Colonic mucosa (tissue), 4 donors: ENCODE measurements at places on chromosomes 6 and 20. TPM values are rescaled to one million over a fixed set of nuclear protein-coding genes. Genes with fewer than 3 reads are reported as not detected.

The ACTL10 gene
- 3.9 TPM for total RNA-seq

- H3K27me3 ChIP-seq = no peaks in the 10 kb centered on the region
- no peaks in the 10 kb centered on the region for H3K36me3 ChIP-seq
- no peak for DNase-seq
- H3K4me1 ChIP-seq = no peaks in the 10 kb centered on the region
- no peak overlapping the region for H3K27ac ChIP-seq
- H3K4me3 ChIP-seq = no peak overlapping the region
These were observed 285.2 kb downstream of the UST start for GRCh38 chr6:149031859-149032598.

GRCh38 chr6:164690702-164691500 is 618.5 kb downstream of the C6orf118 start:
- H3K4me1 ChIP-seq = no peaks in the 10 kb centered on the region
- H3K27ac ChIP-seq = no peak overlapping the region
- DNase-seq = no peak
- H3K4me3 ChIP-seq = no peak overlapping the region

DNA sequence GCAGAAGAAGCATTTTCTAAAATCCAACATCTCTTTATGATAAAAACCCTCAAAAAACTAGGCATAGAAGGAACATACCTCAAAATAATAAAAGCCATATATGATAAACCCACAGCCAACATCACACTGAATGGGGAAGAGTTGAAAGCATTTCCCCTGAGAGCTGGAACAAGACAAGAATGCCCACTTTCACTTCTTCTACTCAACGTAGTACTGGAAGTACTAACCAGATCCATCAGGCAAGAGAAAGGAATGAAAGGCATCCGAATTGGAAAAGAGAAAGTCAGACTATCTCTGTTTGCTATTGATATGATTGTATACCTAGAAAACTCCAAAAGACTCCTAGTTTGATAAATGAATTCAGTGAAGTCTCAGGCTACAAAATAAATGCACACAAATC is 7.9 kb upstream of the CDK19 start:
- DNase-seq = no peak
- H3K27me3 ChIP-seq = no peaks in the 10 kb centered on the region

- H3K27me3 ChIP-seq = no peaks in the 10 kb centered on the region
- no peak for DNase-seq
- no peak overlapping the region for H3K27ac ChIP-seq
- no peaks in the 10 kb centered on the region for H3K36me3 ChIP-seq
- H3K4me1 ChIP-seq = peaks cover 5% of the 10 kb centered on the region
These were observed 26.4 kb downstream of the SNX9 start for GRCh38 chr6:157849288-157850017.

The THBD gene
- total RNA-seq = 6.3 TPM

GRCh38 chr6:119637768-119638167 is 288.2 kb upstream of the MAN1A1 start:
- no peaks in the 10 kb centered on the region for H3K36me3 ChIP-seq
- no peaks in the 10 kb centered on the region for H3K27me3 ChIP-seq
- no peaks in the 10 kb centered on the region for H3K4me1 ChIP-seq
- no peak overlapping the region for H3K4me3 ChIP-seq
- H3K27ac ChIP-seq = no peak overlapping the region

DNA sequence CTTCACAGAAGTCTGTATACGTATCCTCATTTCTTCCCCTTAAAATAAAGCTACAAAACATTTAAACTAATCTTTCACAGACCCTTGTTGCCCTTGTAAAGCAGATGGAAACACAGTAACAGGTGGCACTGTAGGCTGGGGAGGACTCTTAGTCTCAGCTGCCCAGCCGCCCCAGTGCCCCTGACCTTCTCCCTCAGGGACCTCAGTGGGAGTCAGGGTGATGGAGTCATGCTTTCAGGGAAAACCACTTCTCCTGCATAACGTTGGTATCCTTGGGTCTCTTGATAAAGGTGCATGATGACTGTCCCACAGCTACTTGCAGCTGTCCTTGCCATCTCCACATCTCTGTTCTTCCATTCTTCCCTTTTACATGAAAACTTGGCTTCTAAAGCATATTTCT is 198.6 kb downstream of the CDKAL1 start:
- no peaks in the 10 kb centered on the region for H3K36me3 ChIP-seq
- DNase-seq = no peak
- H3K4me1 ChIP-seq = no peaks in the 10 kb centered on the region

DNA sequence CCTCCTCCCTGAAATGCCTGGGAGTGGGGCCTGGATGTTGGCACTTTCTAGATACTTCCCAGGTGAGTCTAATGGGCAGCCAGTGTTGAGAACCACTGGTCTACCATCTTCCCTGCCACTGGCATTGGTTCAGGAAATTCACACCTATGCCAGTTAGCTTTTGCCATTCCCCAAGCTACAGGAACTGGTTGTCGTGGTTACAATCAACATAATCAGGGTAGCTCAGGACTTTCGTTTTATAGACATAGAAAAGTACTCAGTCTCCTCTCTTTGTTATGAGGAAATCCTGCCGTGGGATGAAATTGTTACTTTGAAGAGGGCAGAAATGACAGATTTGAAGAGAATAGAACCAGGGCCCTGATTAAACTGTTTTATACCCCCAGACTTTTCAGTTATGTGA is 127.9 kb upstream of the FOXO3 start:
- no peaks in the 10 kb centered on the region for H3K27me3 ChIP-seq
- H3K36me3 ChIP-seq = no peaks in the 10 kb centered on the region
- H3K27ac ChIP-seq = no peak overlapping the region
- no peak for DNase-seq
- no peak overlapping the region for H3K4me3 ChIP-seq

The LGSN gene
- 13.2 TPM for total RNA-seq

The ZC2HC1B gene
- total RNA-seq = not detected

DNA sequence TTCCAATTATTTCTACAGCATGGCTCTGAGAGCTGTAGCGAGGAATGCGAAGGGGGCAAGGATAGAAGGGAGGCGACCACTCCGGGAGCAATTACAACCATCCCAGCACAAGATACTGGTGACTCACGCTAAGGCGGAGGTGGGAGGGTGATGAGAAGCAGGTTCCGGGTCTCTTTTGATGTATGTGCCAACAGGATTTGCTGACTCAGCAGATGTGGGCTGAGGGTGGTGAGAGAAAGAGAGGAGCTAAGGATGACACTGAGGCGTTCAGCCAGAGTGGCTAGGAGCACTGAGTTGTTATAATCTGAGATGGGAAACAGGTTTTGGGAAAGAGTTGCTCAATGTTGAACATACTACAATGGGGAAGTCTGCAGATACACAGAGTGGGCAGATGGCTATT is 9.3 kb upstream of the TXNDC5 start:
- H3K27me3 ChIP-seq = no peaks in the 10 kb centered on the region
- H3K27ac ChIP-seq = no peak overlapping the region
- no peaks in the 10 kb centered on the region for H3K4me1 ChIP-seq
- no peak for DNase-seq
- no peaks in the 10 kb centered on the region for H3K36me3 ChIP-seq

GRCh38 chr6:431986-432385 is 40.4 kb downstream of the IRF4 start:
- H3K27me3 ChIP-seq = no peaks in the 10 kb centered on the region
- no peak overlapping the region for H3K27ac ChIP-seq
- no peak for DNase-seq
- H3K4me1 ChIP-seq = no peaks in the 10 kb centered on the region
- H3K36me3 ChIP-seq = no peaks in the 10 kb centered on the region

- DNase-seq = no peak
- H3K4me1 ChIP-seq = peaks cover 23% of the 10 kb centered on the region
- no peak overlapping the region for H3K27ac ChIP-seq
- H3K36me3 ChIP-seq = no peaks in the 10 kb centered on the region
- H3K27me3 ChIP-seq = no peaks in the 10 kb centered on the region
- H3K4me3 ChIP-seq = peak overlapping the region; percentile 92
These were observed 1.9 kb upstream of the GID8 start for GRCh38 chr20:62935968-62936585.

GRCh38 chr20:36377348-36378326 is 71.5 kb downstream of the DLGAP4 start:
- H3K36me3 ChIP-seq = no peaks in the 10 kb centered on the region
- no peaks in the 10 kb centered on the region for H3K4me1 ChIP-seq
- H3K27me3 ChIP-seq = no peaks in the 10 kb centered on the region
